ENCODE measurements at places on chromosomes 5 and 9.

- DNase-seq, result peak; percentile 80
Measured at GRCh38 chr9:12702160-12702758, 9.1 kb downstream of the TYRP1 start.

DNA sequence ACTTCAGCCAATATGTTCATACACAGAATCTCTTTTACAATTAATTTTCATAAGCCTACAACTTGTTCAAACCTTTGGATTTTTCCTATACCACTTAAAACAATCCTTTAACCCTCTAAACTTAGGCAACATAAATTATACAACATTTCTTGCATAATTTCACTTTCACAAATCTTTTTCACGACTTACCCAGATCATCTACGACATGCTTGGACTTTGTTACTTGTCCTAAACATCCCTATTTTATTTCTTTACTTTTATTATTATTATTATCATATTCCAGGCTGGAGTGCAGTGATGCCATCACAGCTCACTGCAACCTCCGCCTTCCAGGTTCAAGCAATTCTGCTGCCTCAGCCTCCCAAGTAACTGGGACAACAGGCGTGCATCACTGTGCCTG lies 68.0 kb downstream of the CACNA1B start:
- peak; percentile 44 for DNase-seq

DNA sequence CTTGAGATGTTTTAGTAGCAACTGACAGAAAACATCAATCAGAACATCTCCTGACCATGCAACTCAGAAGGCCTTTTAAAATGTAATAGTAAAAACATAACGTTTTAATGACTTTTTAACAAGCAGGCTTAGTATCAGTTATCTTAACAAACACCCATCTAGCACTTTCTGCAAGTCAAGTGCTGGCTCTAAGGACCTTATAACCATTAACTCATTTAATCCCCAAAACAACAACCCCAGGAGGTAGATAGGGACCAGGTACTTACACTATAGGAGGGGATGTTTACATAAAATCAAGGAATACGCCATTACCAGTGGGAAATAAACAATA lies 41.8 kb downstream of the ROR2 start:
- no peak for DNase-seq

DNA sequence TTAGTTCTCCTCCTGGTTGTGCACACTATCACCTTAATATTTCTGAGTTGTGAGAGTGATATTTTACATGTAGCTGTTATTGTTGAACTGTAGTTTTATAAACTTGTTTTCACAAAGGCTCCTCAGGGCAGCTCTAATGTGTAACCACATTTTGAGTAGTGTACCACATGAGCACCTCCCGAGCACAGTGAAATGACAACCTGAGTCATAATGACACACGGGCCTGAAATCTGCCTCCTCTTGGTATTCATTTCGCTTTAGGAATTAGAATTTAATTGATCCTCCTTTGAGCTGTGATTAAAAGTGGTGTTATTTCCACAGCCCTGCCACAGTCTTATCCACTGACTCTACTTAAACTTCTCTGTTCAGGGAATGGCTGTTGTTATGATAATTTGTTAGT lies 7.9 kb downstream of the MTRR start:
- peak; percentile 54 for DNase-seq

- DNase-seq, result no peak
Measured at GRCh38 chr5:95759634-95760033, 28.5 kb downstream of the RHOBTB3 start.

DNA sequence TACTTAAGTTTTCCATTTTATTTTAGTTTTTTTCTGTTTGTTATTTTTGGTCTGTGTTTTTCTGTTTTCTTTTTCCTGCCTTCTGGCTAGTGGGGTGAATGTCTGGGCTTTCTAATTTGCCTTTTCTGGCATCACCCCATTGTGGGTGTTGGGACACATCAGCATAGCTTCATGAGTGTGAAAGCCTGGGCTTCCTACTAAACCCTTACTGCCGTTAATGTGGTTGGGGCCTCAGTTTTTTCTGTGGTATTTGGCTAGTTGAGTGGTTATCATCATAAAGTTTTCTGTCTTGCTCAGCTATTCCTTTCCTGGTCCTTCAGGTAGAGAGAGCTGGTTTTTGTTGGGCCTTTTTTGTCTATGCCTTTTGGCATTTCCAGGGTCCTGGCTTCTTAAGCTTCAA lies 21.4 kb downstream of the C5orf47 start:
- no peak for DNase-seq

DNA sequence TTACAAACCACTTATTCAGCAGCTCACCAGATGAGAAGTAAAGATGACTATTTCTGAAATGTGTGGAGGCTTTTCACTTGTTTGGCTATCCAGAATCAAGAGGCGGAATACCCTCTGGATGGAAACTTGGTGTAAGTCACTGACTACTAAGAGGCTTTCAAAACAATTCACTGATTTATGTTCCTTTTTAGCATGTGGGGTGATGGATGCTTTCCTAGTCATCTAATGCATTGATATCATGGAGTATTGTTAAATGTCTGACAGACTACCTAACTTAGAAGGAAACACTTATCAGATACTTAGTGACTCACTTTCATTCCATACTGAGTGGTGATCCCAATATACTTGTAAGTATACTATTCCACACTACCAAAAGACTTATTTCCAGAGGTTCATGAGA lies 141.4 kb downstream of the PLK2 start:
- DNase-seq, result no peak
